ENCODE measurements at places on chromosomes 4 and X. TPM values are rescaled to one million over a fixed set of nuclear protein-coding genes. Genes with fewer than 3 reads are reported as not detected.

DNA sequence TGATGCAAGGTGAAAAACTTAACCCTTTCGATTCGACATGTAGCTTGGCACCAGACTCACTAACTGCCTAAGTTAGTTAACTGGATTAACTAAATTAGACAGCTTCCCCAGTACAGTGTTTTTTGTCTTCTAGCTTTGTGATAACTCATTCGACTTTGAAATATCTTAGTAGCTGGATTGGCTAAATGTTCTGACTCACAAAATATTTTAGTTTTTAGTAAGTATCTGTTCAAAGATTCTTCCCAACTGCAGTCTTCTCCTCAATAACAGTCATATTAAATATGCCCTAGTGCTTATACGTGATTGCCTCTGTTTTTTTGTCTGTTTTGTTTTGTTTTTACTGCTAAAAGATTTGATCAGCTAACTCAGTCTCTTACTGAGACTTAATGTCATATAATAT lies 102.9 kb downstream of the KCNIP4 start:
- no peak for DNase-seq

DNA sequence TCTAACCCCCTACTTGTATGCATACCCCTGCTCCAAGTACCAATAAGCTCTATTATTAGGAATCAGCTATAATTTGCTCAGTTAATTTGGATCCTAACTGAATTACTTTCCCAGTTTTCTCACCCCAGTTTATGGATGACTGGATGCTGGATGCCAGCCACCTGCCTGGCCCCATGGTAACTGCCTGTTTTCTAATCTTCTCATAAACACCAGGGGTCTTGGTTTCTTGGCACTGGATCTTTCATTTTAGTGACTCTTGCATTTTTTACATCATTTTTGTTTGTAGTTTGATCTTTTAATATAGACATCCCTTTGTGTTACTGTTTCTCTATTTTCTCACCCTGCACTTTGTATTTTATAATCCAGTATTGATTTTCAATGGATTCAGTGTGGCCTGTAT lies 246.8 kb downstream of the ADGRL3 start:
- DNase-seq: no peak

CABS1 gene
- not detected for total RNA-seq

DNA sequence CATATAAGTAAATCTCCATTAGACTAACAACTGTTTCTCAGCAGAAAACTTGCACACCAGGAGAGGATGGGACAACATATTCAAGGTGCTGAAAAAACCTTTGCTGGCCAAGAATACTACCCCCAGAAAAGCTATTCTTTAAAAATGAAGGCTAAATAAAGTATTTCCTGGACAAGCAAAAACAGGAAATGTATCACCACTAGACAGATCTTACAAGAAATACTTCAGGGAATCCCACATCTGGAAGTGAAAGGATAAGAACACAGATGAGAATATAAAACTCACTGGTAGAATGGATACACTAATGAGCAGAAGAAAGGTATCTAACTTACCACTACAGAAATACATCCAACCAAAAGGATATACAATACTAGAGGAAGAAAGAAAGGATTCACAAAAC lies 27.0 kb upstream of the ADH1C start:
- no peak for DNase-seq

- no peak for DNase-seq
Observed at GRCh38 chrX:152614791-152615190, 22.9 kb upstream of the GABRQ start.

- no peak for DNase-seq
Observed at GRCh38 chr4:94038195-94038594, 169.5 kb upstream of the SMARCAD1 start.

DNA sequence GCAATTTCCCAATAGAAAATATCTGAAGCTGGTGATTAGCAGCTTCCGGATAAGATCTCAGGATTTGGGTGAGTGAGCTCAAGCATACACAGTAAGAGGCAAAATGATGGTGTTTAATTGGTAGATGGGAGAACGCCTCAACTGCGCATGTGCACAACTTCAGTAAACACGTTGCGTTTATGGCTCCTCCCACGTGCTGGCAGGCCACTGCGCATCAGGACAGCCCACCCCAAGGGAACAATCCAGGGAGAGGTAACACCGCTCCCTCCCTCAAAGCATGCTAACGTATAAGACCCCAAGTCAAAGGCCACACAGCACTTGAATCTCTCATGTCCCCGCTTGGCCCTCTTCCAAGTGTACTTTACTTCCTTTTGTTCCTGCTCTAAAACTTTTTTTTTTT lies 10.3 kb upstream of the CENPU start:
- DNase-seq: no peak

DNA sequence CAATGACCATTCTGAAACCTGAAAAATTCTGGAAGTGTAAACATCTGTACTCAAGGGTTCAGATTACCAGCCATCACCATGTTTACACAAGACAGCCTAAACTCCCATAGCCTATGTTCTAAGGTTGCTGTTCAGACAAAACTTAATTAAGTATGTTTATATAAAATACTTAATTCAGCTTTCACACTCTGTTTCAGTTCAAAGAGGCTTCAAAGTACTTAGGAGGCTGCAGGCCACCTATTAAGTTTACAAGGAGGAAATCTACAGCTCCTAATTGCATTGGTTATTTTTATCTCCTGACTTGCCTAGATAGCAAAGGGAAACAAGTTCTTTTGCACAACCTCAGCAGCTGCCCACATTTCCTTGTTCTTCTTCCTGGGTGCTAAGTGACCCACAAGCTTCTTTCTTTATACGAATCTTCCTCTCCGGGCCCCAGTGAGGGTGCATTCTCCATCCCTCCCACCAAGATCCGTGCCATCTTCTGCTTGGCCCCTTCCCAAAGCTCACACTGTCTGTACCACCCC lies 2.0 kb downstream of the GAK start:
- DNase-seq: peak; percentile 40

- no peak for DNase-seq
Observed at GRCh38 chrX:7985568-7985967, 58.4 kb upstream of the PNPLA4 start.

GRCh38 chr4:25749150-25749794 lies 93.6 kb downstream of the SLC34A2 start:
- DNase-seq: no peak

- no peak for DNase-seq
Observed at GRCh38 chr4:174752026-174752425, 77.0 kb downstream of the GLRA3 start.

- no peak for DNase-seq
Observed at GRCh38 chr4:99634742-99635360, 22.8 kb downstream of the C4orf54 start.

DNA sequence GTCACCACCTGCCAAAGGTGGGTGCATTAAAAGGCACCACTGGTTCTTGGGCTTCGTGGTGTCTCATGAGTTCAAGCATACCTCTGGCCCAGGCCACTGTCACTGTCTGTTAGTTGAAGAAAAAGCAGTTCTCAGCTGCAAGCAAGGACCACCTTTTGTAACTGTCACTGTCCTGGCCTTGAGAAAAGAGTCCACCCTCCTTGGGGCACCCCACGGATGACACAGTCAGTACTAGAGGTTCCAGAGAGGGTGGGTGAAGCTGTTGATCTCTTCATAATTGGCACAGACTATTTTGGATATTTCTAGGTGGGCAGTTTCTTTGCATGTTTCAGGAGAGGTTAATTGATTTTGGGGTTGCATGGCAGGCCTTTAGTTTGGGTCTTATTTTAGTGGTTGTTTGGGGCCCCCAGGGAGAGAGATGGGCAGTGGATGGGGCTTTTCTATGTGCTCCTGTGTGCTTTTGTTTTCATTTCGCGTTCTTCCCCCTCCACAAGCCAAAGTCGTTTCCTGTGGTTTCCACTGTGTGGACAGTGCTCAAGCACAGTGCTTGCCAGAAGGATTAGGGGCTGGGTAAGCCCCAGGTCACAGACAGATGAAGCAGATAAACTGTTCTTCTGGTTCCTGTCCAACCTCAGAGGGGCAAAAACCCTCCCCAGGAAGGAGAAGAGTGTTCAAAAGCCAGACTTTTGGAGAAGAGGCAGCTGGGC lies 156.2 kb upstream of the PPP1R2C start:
- DNase-seq: no peak

MAGEA11 gene
- total RNA-seq: not detected

- DNase-seq: no peak
Observed at GRCh38 chr4:93216646-93217045, 611.9 kb upstream of the ATOH1 start.

- no peak for DNase-seq
Observed at GRCh38 chr4:67603310-67604028, 44.9 kb downstream of the STAP1 start.

GAK gene
- total RNA-seq: 63.5 TPM

GRCh38 chr4:55912249-55912648 lies 36.5 kb upstream of the CEP135 start:
- DNase-seq: no peak

S100P gene
- 3.5 TPM for total RNA-seq

DNA sequence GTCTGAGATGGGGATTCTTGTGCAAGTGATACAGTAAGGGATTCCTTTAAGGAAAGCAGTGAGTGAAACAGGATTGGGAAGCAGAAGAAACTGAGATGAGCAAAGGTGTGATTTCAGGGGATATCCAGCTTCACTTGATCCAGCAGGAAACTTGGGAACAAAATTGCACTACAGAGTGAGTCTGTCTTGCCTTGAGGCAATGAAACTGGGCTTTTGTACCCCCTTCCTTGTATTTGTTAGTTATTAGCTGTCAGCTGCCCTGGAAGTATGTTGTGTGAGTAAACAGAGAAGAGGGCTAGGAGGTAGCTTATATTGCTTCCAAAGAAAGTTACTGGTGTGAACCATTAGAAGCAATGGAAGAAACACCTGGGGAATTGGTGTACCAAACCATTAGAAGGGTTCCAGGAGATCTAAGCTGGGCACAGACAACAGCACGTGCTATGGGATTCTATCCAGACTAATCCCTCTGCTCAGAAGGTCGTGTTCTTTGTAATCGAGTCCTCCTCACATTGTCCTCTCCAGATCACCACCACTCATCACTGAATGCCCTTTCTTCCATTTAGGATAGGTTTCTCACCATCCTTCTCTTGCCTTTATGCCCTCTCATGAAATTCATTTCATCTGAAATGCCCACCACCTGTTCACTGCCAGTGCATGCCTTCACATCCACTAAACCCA lies 76.0 kb downstream of the PDLIM5 start:
- no peak for DNase-seq

- no peak for DNase-seq
Observed at GRCh38 chr4:123812066-123812390, 415.4 kb downstream of the SPRY1 start.

GRCh38 chr4:7857238-7857701 lies 82.4 kb downstream of the AFAP1 start:
- no peak for DNase-seq

- DNase-seq: no peak
Observed at GRCh38 chrX:138986235-138986634, 274.7 kb upstream of the FGF13 start.

DNA sequence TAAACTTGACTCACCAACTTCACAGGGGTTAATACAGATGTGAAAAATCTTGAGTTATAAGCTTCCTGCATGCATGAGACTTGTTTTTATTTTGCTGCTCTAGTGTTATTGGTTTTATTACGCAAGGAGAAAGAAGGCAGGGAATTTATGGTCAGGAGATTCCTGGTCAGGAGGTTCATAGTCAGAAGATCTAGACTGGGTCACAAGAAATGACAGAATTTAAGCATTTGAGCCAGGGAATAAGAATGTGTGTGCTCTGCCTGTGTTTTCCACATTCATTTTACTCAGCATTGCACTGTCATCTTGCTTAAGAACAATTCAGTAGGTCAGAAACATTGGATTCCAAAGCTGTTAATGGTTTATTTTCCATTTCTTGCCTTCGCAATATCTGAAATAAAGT lies 2522.1 kb downstream of the ARAP2 start:
- no peak for DNase-seq

DNA sequence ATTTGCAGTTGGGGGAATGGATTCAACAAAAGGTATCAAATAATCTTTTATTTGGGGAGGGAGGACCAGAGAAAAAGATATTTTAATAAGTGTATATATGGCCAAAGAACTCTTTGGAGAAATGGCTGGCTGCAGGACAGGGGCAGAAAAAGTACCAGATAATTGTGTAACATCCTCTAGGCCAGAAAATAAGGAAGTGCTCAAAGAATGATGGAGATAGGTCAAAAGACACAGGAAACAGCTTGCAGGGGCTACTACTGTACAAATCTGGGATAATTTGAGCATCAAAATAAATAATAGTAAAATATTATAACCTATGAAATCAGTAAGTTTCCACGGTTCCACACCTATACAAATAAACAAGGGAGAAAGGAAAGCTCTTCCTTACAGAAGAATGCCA lies 34.8 kb downstream of the KLHL5 start:
- DNase-seq: no peak

Measured in posterior vena cava (tissue), 2 donors.